ENCODE measurements at places on chromosomes 4 and X.

DNA sequence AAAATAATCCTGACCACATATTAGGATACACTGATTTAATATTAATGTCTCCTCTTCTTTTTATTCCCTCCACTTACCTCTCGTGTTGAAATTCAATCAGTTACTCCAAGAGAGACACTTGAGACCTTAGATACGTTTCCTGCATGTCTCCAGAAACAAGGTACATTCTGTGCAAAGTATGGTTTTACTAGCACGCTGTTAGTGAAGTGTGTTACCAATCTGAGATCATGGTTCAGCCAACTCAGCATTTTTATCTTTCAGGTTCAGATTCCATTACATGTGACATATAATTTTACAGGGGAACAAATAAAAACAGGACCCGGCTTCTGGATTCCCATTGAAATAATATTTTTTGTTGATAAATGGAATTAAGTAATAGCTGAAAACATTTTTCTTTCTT is 32.2 kb downstream of the PDLIM5 start:
- no peak for DNase-seq

GRCh38 chr4:57053508-57053907 is 56.7 kb downstream of the IGFBP7 start:
- no peak for DNase-seq

DNA sequence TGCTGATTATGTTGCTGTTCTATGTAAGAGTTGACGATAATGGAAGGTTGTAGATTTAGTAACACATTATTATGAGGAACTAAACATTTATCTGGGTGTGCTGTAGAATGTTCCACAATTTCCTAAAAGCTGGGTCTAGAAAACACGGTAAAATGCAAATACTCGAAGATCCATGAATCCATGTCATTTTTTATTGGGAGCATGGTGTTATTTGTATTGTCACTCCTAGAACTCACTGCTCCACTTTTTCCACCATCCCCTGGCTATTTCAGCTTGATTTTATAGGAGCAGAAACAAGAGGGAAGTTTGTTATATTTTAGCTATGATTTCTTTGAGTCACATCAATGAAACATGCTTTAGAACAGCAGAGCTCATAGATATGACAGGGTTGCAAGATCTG is 155.0 kb upstream of the ANK2 start:
- no peak for DNase-seq

GRCh38 chr4:187417721-187418120 is 577.9 kb upstream of the ZFP42 start:
- DNase-seq = no peak

GRCh38 chr4:2070421-2071251 is 11.5 kb downstream of the NAT8L start:
- no peak for DNase-seq
